Caudate nucleus (tissue), 63 donors: ENCODE measurements at places on chromosomes 12 and 14.

DNA sequence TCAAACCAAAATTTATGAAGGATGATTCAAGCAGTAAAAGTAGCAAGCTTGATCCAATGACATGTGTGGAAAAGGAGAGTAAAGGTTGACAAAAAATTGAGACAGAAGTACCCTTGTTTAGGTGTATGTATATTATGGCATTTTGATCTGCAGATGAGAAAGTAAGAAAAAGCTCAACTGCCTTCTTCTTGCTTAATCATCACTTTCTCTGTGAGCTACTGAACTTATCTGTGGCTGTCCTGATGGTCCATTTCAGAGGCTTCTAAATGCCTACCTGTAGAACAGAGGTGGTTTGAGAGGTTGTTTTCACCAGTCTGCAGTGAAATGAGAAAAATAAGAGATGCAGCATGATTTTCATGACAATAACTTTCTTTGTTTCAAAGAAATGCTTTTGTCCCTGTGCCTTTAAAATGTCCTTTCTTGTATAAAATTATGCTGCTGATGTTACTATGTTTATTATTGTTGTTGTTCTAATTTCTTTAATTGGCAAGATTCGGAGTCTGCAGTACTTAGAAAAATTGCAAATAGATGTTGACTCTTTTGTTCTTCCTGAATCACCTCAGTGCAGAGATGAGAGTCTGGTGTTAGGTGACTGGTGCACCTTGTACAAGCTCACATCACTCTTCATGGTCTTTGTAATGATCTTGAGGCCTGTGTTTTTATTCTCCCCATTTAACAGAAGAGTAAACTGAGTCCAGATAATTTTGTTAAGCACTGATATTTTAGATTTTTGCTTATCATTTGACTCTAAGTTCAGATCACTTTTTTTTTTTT is 821.9 kb downstream of the VRK1 start:
- no peak for DNase-seq

- DNase-seq = no peak
Observed at GRCh38 chr14:71117839-71118743, 210.8 kb downstream of the PCNX1 start.

GRCh38 chr14:70838076-70838475 is 28.8 kb upstream of the MAP3K9 start:
- no peak for DNase-seq

DNA sequence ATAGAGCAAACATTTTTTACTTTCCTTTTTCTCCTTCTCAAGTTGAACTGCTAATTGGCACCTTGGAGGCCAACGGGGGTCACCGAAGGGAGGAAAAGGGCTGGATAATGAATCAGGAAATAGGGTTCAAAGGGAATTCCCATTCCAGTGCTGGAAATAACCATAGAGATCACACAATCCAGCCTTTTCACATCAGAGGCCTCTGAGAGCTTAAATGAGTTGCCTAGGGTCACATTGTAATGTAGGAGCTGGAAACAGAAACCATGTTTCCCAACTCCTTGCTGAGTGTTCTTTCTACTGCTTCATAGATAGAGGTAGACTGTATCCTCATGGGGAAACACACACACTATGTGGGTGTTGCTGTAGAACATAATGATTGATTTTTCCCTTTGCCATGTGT is 60.6 kb upstream of the DDHD1 start:
- DNase-seq = no peak

DNA sequence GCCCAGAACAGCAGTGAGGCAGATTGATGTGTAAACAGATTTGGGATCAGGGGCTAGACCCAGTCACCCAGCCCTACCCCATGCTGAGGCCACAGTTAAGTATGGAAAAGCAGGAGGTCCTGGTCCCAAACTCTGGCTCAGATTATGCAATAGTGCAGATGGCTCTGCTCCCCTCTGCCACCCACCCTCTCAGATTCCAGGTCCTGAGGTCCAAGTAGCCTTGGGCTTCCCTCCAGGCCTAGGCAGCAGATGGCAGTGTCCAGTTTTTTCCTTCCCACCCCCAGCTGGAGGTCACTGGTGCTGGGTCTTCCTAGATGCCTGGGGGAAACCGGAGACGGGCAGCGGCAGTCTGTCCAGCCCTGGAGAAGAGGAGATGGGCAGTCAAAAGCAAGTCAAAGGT is 2.8 kb upstream of the DHH start:
- DNase-seq = no peak

GRCh38 chr14:24079491-24080141 is 8.3 kb downstream of the CPNE6 start:
- DNase-seq = no peak

- no peak for DNase-seq
Observed at GRCh38 chr12:132114667-132115066, 29.5 kb downstream of the DDX51 start.

- no peak for DNase-seq
Observed at GRCh38 chr12:60981473-60981872, 1278.7 kb upstream of the USP15 start.

DNA sequence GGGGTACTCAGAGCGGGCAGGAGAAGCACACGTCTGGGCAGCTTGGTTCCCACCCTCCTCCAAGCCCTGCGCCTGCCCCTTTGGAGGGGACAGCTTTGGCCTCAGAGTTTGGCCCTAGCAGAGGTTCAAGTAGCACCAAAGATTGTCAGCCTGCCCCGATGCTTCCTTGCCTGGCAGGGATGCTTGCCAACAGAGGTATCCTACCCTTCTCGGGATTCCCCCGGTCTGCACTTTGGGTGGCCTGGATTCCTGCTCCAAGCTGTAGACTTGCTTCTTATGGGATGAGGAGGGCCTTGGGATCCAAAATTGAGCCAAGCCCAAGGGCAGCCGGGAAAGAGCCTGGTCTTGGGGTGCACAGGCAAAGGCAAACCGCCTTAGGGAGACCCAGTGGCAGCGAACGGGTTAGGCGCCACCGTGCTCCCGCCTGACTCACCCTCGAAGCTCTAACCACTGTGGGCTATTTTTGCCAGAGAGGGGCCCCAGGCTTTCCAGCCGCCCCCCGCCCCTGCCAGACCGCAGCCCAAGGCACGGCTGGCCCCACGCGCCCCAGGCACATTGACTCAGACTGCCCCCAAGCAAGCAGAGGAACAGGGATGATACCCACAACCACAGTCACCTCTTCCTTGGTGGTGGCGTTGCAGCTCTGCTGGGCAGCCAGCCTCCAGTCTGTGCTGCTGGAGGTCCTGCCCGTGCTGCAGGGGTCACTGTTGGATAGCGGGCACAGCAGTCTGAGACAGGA is 847 bp upstream of the WNT10B start:
- no peak for DNase-seq

DNA sequence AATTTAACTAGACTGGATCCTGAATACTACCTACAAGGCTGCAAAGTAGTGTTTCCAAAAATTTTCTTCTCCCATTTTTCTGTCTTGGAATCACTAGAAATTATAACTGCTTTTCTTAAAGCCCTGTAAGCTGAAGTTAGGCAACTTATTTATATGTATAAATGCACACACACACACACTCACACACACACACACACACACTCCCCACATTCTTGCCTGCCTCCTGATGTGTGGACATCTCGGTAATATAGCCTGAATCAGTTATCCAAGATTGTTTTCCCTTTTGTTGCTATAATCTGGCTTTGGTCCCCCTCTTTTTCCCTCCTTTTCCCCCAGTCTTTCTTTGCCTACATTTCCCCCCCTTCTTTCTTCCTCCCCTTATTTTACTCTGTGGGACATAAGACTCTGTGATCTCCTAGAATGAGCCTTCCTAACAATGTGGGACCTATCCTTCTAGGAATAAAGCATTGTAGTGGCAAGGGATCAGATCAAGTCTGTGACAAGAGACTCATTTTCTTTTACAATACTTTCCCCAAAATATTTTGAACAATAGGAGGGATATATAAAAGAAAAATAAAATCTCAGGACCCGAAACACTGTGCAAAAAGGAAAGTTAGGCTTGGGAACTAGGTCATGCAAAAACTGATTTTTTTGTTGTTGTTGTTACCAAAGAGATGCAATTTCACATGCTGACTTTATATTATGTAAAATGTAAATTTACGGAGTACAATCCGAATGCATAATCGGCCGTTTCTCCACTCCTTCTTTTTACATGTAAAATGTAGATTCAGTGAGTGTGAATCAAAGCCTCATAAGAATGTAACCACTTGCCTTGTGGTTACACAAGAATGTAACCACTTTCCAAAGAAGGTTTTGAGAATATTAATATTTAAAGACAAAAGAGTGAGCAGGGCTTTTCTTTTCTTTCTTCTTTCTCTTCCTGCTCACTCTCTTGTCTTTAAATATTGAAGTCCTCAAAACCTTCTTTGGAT is 26.3 kb upstream of the CD69 start:
- DNase-seq = no peak

DNA sequence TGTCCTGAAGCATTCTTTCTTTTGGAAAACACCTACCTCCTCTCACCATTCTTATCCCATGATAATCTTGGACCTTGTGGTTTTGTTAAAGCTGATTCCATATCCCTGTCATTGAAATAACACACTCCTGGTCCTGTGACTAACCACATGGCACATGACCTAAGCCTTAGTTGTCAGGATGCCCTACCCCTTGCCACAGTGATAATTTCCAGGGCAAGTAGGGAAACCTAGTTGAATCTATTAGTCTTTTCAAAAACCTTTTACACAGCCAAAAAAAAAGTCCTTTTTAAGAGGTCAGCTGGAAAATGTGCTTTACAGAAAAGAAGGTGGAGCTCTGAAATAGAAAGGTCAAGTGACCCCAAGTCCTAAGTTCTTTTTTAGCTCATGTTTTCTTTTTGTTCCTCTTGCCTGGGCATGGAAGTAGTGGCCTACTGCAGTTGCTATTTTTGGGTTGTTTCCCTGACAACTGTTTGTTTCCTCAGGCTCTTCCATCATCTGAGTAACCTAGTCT is 608.4 kb downstream of the LRFN5 start:
- no peak for DNase-seq

GRCh38 chr12:47545938-47546609 is 159.8 kb downstream of the RPAP3 start:
- DNase-seq = no peak

DNA sequence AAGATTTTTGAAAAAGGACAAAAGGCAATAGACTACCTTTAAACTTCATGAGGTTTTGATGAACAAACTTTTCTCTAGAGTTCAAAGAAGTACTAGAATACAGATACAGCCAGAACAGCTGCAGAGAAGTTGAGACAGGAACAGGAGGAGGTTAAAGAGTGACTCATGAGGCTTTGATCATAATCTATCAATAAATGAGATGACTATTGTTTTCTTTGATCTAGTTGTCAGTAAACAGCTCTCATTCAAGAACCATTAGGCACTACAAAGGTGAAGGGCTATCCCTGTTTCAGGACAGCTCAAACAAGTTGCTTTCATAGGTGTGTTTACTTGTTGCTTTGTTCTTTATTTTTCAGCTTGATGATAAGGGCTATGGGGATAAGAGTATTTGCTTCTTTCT is 2.4 kb downstream of the WASHC3 start:
- DNase-seq = no peak

- no peak for DNase-seq
Observed at GRCh38 chr12:94433744-94434143, 25.9 kb downstream of the CEP83 start.
